ENCODE measurements at places on chromosomes 5 and 9.

DNA sequence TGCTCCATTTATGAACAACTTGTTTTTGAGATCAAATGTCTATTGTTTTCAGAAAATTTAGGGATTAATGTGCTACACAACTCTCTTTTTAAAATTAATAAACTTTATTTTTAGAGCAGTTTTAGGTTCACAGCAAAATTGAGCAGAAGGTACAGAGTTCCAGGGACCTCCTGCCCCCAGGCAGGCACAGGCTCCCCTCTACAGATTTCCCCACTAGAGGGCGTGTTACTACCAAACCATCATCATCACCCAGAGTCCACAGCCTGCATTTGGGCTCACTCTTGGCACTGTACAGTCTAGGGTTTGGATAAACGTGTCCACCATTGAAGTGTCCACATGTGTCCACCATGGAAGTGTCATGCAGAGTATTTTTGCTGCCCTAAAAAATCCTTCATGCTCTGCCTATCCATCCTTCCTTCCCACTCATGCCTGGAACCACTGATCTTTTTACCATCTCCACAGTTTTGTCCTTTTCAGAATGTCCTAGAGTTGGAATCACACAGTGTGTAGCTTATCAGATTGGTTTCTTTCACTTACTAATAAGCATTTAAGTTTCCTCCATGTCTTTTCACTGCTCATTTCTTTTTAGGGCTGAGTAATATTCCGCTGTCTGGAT, 61.7 kb downstream of the MRPL36 start:
- DNase-seq, result peak; percentile 46

DNA sequence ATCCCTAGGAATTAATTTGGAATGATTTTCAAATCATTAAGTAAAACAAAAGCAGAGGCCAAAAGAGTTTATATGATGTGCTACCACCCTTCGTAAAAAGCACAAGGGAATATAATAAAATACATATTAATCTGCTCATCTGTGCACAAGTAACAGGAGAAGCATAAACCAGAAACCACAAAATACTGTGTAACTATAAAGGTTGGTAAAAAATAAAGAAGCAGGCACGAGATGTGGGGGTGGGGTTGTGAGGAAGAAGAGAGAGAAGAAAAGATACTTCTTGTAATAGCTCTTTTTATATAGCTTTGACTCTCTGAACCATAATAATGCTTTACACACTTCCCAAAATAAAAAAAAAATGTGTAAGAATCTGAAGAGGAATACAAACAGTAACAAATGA, 214.9 kb upstream of the EFNA5 start:
- no peak for DNase-seq

DNA sequence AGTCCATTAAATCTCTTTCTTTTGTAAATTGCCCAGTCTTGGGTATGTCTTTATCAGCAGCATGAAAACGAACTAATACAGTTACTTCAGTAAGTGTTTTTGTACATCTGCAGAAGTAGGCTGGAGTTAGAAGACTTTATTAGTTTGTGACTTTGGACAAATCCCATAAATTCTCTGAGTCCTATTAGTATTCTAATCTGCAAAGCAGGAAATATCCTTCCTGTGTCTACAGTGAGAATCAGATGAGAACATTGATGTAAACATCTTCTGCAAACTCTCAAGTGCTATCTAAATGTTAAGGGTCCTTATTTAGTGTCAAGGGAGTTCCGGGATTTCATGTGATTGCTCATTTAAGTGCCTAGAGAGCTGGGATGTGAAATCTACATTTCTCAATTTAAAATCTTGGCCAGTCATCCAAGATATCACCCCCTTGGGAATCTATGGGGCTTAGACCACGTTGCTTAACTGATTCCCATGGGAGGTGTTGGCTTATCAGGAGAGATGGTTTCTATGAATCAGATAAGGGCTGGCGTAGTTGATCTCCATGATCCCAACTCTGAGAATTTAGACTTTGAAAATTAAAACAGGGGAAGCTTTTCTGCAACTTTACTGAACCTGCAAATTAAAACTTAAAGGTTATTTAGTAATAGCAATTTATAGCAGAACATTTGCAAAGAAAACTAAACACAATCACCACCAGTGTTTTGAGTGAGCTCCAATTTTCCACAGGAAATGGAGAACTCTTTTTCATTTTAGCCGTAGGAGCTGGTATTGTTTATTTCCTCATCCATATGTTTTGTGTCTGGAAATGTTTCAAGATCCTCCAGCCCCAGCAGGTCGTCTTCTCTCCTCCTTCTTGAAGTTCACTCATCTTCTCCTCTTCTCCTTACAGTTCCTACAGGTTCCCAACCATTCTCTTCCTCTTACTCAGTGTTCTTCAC, 241.6 kb upstream of the CD180 start:
- DNase-seq, result no peak

- DNase-seq, result no peak
Observed at GRCh38 chr5:53287573-53287972, 178.0 kb upstream of the MOCS2 start.

GRCh38 chr5:128084228-128085167, 932 bp downstream of the SLC12A2 start:
- peak; percentile 27 for DNase-seq

- DNase-seq, result no peak
Observed at GRCh38 chr5:20032896-20033295, 44.9 kb upstream of the CDH18 start.

DNA sequence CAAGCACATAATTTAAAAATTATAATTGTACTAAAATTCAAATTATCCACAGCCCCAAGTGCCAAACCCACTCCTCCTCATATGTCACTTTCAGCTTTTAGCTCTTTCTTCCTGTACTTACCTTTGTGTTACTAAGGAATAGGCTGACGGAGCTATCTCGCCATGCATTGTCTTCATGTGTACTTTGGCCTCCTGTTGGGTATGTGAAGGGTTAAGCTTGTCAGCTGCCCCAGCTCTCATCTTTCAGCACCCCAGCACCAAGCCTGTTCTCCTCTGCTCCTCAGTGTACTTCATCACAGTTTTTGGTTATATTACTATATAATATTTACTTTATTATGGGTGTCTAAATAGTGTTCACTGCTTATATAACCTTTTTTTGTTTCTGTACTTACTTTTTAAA, 46.2 kb downstream of the OSTF1 start:
- no peak for DNase-seq

- no peak for DNase-seq
Observed at GRCh38 chr5:22465177-22465576, 388.0 kb downstream of the CDH12 start.

- no peak for DNase-seq
Observed at GRCh38 chr9:128361296-128361985, 9.7 kb upstream of the URM1 start.

GRCh38 chr9:18896531-18897179, 136.4 kb downstream of the SAXO1 start:
- DNase-seq, result peak; percentile 35

- no peak for DNase-seq
Observed at GRCh38 chr5:112696786-112697185, 40.9 kb upstream of the APC start.

DNA sequence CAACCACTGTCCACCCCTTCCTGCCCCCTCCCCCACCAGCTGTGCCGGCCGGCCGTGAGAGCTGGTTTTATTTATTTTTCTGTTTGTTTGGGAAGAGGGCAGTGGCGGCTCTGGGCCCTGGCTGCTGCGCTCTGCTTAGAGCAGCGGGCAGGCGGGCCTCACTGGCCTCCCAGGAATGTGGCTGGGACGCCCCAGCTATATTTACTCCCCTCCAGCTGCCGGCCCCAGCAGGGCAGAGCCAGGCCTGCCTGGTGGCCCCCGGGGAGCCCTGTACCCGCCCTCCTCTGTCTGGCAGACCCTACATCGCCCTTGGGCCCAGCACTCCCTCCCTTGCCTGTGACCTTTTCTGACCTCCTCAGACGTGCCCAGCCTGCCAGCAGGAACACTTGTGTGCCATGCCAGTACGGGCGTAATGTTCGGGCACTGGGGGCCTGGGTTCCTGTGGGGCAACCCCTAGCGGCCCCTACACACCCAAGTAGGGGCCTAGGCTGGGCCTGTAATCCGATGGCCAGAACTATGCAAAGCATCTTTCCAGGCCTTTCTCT, 7.7 kb downstream of the CXXC5 start:
- no peak for DNase-seq

All from HT1080 (cell line).